ENCODE measurements at places on chromosomes 12 and 14.

DNA sequence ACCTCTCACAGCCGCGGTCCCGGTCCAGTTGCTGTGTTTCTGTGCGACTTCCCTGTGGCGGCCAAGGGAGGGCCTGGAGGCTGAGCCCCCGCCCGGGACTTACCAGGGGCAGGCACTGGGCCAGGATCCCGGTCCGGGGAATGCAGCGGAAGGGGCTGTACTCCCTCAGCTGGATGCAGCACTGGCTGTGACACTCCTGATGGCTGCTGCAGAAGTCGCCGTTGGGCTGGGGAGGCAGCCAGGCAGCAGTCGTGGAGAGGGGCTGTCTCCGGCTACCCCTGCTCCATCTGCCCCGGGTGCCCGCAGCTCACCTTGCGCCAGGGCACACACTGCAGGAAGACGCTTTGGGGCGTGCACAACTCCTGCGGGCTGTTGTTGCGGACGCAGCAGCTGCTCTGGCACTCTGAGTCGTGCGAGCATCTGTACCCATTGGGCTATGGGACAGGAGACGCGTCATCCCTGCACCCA, 6.2 kb downstream of the LRCOL1 start:
- DNase-seq: no peak

DNA sequence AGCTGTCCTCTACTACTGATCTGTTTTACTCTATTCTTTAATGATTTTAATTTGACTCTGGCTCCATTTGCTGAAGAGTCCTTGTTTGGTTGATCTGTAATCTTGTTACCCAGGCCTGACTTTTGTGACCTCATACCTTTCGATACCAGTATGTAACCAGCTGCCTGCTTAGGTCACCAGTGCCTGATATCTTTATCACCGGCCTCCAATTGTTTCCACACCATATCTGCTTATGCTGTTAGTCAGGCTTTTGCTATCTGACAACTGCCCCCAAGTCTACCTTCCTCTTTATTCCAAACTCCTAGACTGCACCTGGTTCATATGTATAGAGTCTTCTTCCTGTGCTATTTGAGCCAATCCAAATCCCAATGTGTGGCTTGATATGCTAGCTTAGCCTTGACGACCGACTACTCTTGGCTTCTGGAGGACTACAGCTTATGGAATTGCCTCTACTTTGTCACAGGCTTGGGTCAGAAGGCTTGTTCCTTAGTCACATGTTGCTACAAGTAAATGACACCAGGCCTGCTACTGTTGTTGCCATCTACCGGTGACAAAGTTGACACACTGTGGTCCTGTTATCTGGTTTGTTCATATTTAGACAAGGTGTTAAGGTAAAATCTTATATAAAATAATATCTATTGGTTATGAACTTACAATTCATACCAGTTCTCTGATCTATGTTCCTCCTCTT, 193.9 kb downstream of the TRHDE start:
- DNase-seq: no peak

DNA sequence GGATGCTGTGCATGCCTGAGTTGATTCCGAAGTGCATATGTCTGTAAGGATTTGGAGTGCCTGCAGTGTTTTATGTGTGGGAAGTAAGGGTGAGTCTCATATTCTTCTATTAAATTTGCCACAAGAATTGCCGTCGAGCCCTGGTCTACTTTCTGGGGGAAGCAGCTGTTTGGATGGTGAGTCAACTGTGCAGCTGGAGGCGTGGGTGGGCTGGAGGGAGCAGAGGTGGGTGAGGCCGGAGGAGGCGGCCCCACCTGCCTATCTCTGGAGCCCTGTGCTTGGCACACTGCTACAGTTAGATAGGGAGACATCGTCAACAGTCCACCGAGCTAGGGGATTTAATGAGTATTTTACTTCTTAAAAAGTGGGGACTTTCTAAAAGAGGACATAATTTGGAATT, 9.7 kb downstream of the GLRX5 start:
- DNase-seq: no peak

- DNase-seq: no peak
Measured at GRCh38 chr14:52238682-52239081, 28.8 kb upstream of the PTGDR start.

DNA sequence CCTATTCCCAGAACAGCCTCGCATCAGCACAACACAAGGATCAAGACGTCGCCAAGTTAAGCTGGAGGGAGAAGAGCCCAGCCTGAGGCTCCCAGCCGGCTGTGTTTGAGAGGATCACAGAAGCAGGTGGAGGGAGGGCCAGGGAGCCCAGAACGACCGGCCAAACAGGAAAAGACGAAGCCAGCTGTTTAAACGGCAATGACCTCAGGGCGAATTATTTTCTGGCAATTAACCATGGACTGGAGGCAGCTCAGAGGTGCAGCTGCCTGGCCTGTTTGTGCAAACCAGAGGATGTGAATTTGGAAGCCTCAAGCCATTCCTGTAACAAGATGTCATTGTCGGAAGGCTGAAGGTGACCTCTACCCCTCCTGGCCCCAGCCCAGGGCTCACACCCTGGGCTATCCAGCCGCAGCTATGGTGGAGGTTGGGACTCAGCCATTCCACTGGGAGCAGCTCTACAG, 175.8 kb upstream of the PRMT8 start:
- DNase-seq: peak; percentile 90

- no peak for DNase-seq
Measured at GRCh38 chr14:49294621-49295148, 291.5 kb downstream of the RPS29 start.
